Activated CD4-positive, alpha-beta T cell treated with anti-CD3 and anti-CD28 coated beads, Interleukin-2, amount 50 U/mL, for 48 hours (primary cell): ENCODE measurements at places on chromosomes 1 and 21.

- no peak for DNase-seq
These were observed 104.4 kb downstream of the RHOU start for GRCh38 chr1:228839656-228840055.

- DNase-seq = no peak
These were observed at the start of gene OR2L8 for GRCh38 chr1:247948558-247948957. OR2L8 (plus strand) TSS chr1:247948858; CDS start chr1:247948858, 0 bp downstream.

GRCh38 chr1:227947386-227947675 lies 401 bp downstream of the WNT9A start:
- DNase-seq = no peak

GRCh38 chr1:31701091-31701736 lies 2.6 kb downstream of the COL16A1 start:
- peak; percentile 40 for DNase-seq

- DNase-seq = no peak
These were observed 33.9 kb upstream of the CSF1 start for GRCh38 chr1:109876617-109877316.

DNA sequence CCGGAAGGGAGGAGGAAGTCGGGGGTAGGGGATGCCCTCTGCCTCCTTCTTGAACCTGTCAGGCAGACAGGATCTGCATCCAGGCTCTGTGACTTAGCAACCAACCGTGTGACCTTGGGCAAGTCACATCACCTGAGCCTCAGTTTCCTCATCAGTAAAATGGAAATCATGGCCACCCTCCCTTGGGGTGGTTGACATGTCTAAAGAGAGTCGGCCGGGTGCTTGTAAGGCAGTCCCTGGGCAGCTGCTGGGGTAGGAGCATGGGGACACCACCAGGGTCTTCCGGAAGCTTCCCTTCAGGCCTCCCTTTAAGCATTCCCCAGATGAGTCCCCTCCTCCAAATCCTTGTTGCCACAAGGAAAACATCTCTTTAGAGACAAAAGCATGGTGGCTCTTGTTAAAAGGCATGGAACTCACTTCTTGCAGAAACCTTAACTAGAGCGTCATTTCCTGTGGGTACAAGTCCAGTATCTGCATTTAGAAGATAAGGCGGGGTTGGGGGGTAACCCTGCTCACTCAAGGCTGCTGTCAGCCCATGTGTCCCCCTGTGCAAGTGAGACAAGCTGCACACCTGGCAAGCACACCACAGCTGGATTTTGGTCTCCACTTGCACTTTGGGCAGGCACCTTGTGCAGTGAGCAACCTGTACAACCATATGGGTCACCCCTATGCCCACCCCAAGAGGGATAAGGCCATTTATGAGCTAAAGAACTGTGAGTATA lies 10.4 kb downstream of the CLCNKB start:
- DNase-seq = no peak

DNA sequence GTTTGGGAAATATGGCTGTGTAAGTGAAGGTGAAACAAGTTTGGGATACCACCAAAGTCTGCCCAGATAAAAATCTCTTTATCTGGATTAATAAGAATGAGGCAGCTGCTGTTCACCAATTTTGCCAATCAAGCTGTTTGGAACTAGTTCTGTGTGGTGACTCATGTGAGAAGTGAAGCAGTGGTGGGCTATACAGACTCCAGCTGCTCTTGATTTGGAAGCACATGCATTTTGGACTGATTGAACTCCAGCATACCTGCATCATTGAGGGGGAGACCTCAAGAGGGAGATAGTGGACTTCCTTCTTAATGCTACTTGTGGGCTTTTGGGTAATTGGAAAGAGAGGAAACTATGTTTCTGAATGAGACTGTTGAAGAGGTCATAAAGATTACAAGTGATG lies 99.2 kb upstream of the B3GALT2 start:
- DNase-seq = no peak

- DNase-seq = no peak
These were observed 4.5 kb upstream of the KLF17 start for GRCh38 chr1:44114098-44114497.

GRCh38 chr1:234647245-234647644 lies 37.3 kb upstream of the IRF2BP2 start:
- no peak for DNase-seq

- no peak for DNase-seq
These were observed 2.4 kb upstream of the RNU5D-1 start for GRCh38 chr1:44733365-44733764.

DNA sequence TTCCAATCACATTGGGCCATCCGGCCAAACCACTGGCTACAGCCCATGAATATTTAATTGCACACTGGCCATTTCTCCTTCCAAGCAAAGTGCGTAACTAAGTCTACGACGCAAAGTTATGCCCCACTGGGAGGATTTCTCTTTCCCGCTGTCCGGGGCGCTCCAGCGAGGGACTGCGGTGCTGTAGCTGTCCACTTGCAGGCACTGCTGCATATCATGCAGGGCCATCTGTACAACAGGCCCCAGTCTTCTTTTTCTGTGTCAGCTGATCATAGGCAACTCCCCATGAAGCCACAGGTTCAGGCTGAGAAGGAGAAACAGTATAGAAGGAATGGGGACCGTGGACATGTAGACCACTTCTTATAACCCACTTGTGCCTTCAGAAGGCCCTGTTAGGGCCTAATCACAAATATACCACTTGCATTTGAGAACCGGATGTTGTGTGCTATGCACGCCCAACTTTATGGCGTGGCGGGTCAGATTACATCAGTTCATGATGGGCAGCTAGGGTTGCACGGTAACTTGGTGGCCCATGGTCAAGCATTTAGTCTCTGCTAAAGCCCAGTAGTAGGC lies 58.0 kb downstream of the ADSS2 start:
- no peak for DNase-seq

DNA sequence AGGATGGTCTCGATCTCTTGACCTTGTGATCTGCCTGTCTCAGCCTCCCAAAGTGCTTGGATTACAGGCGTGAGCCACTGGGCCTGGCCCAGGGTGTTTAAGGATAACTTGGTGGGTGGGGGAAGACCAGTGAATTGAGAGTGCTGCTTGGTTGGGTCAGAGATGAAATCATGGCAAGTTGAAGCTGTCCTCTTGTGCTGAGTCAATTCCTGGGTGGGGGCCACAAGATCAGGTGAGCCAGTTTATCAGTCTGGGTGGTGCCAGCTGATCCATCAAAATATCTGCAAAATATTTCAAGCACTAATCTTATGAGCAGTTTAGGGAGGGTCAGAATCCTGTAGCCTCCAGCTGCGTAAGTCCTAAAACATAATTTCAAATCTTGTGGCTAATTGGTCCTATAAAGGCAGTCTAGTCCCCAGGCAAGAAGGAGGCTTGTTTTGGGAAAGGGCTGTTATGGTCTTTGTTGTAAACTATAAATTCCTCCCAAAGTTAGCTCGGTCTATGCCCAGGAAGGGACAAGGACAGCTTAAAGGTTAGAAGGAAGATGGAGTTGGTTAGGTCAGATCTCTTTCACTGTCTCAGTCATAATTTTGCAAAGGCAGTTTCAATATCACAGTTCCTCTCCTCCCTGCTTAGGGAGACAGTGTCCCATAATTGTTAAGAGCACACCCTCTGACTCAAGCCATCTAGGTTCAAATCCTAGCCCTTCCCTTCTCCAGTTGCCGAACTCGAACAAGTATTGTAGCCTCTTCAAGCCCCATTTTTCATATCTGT lies 66.8 kb upstream of the BACH1 start:
- DNase-seq = peak; percentile 23

DNA sequence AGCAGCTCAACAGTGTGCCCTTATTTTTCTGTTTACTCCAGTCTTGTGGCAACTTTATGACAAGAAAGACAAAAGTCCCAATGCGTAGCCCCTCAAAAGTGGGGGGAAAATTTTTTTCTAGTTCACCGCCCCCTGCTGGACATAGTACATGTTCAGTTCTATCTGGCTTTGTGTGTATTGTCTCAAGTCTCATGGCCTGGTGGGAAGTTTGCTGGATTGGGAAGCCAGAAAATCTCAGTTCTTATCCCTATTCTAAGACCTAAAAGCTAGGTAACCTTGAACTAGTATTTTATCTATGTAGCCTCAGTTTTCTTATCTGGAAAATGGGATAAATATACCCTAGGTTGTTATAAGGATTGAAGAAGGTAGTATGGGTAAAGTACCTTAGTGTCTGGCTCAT lies 55.8 kb upstream of the LDLRAP1 start:
- peak; percentile 32 for DNase-seq

DNA sequence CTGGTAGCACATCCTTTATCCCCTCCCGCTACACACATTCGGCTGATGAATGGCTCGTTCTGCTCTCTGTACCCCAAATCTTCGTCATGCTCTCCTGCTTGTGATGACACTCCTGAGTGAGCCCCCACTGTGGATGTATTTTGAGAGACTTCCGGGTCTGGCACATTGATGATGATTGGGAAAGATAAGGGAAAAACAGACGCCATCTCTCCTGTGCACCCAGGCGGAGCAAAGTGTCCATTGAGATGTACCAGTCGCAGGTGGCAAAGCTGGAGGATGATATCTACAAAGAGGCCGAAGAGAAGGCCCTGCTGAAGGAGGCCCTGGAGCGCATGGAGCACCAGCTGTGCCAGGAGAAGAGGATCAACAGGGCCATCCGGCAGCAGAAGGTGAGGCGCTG lies 27.9 kb upstream of the EFHD2 start:
- DNase-seq = no peak

DNA sequence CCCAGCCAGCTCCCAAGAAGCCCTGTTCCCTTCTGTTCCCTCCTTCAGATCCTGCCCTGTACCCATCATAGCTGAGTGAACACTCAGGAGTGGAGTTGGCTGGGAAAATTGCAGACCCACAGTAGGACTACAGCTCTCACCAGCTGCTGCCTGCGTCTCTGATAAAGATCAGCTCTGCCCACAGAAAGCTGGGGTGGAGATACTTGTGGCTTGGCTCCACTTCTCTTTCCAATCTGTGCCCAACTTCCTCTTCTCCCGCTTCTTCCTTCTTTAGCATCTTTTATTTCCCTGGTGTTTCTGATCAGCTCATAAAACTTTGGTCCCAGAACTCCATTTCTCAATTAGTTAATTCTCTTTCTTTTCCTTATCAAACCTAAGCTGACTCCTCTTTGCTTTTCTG lies 5.5 kb upstream of the CD1A start:
- no peak for DNase-seq

DNA sequence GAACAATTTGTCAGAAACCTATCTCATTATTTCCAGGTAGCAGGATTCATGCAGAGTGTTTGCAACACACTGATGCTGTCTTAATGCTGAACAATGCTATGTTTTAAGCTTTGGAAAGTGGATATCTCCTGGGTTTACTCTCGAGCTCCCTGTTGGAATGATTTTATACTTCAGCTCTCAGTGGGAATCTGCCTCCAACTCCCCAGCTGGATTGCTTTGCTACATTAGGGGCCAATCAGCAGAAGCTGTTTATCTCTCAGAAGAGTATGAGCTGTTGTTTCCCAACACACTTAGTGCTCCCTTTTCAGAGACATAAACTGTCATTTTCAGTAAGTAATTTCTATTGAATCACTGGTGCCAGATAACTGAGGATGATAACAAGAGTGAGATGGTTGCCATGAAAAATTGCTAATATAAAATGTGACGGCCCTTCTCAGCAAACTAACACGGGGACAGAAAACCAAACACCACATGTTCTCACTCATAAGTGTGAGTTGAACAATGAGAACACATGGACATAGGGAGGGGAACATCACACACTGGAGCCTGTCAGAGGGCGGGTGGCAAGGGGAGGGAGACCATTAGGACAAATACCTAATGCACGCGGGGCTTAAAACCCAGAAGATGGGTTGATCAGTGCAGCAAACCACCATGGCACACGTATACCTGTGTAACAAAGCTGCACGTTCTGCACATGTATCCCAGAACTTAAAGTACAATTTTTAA lies 265.9 kb upstream of the RUNX1 start:
- no peak for DNase-seq

GRCh38 chr1:164699815-164700491 lies 141.0 kb downstream of the PBX1 start:
- no peak for DNase-seq
